ENCODE measurements at places on chromosomes 16 and 17.
A peak's percentile ranks its signal among the peaks of the same experiment; 100 is the strongest.

DNA sequence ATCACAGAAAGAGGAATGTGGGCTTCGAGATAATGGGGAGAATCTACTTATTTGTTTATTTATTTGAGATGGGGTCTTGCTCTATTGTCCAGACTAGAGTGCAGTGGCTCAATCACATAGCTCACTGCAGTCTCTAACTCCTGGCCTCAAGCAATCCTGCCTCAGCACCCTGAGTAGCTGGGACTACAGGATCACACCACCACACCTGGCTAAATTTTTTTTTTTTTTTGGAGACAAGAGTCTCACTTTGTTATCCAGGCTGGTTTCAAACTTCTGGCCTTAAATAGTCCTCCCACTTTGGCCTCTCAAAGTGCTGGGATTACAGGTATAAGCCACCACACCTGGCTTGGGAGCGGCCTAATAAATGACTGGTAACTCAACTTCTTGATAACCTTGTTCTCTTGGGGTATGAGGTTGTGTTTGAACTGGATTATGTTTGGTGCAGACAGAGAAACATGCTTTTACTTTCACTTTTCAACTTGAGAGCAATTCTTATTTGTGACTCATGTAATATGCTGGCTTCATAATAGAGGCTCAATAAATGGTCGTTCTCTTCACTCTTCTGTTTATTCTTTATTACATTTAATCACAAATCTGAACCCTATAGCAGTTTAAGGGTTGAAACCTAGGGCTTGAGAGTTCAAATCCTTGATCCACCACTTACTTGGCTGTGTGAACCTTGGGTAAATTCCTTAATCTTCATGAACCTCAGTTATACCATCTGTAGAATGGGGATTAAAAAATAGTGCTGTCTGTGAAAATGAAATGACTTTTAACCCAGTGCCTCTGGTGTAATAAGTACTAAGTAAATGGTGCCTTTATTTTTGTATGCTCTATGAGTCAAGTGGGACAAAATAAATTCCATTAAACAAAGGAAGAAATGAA is 129.1 kb upstream of the HS3ST2 start:
- no peak for DNase-seq

GRCh38 chr16:4463522-4464163 is 10.8 kb downstream of the NMRAL1 start:
- no peak for DNase-seq

DNA sequence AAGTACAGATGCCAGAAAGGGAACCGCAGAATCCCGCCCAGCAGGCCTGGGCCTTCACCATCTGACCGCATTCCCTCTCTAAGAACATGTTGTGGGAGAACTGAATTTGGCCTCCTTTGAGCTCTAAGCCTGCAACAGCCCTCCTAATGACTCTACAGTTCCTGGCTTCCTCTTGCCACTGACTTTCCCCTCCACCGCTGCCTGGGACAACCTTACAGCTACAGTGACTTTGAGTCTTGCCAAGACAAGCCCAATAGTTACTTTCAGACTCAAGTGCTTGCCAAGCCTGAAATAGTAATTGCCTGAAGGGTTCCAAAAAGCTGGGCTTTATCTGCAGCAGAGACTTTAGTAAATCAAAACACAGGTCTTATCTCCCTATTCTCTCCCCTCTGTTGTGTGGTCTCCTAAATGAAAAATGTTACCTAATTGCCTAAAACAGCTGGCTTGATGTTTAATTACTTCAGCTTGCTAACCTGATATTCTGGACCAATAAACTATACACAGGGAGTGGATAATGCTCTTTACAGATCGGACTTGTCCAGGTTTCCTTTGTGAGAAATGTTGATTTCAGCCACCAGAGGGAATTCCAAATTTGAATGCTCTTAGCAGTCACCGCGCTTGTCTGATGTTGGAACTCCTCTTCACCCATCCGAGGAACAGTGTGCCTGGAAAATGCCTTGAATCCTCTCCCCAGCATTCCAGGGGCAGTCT is 85.1 kb upstream of the TBX2 start:
- DNase-seq: no peak

GRCh38 chr17:17696882-17697633 is 15.8 kb downstream of the RAI1 start:
- DNase-seq: no peak

GRCh38 chr17:82301916-82302567 is 15.4 kb downstream of the CD7 start:
- DNase-seq: peak; percentile 66

GRCh38 chr17:79841369-79842135 is 2.3 kb upstream of the CBX4 start:
- DNase-seq: no peak

DNA sequence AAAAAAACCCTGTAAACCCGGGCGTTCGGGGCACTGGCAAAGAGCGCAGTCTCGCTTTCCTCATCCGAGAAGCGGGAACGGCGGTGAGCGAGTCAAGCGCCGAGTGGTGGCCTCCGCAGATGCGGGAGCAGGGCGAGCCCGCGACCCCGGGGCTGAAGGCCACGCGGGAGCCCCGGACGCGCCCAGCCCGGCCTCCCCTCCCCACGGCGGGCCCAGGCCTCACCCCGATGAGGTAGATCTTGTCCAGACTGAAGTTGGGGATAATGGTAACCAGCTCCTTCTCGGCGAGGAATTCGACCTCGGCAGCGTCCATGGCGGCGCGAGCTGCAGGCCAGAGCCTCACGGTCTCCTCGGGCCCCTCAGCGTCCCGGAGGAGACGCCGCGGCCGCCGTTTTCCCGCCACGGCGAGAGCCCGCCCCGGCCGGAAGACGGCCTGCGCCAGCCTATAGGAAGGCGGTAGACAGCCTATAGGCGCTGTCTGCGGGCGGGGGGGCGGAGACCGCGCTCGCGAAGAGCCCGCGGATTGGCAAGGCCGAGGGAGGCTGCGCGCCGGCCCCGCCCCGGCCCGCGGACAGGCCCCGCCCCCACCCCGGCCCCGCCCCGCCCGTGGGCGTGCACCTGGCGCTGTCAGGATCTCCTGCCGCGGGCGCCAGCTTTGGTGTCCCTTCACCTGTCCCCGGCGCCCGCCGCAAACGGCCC is at the start of gene GINS2:
Gene GINS2, minus strand, starts transcription at position 369 of the 699 bp plus-strand sequence. Its CDS starts 56 bp downstream, at position 313.
- DNase-seq: peak; percentile 90

DNA sequence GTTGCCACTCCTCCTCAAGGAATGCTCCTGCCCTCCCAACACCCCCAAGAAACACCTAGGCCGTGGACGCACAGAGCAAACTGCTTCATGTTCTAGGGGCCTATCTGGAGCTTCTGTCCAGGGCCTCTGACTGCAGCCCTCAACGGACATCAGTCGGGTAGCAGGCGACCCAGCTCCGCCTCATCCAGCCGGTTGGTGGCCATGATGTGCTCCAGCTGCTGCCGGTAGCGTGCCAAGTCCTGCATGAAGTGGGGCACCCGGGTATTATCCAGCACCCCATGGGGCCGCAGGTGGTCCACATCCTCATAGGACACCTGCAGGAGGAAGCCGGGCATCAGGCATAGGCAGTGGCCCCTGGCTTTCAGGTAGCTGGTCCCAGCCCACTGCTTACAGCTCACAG is 6.3 kb downstream of the NOL3 start:
- DNase-seq: no peak

DNA sequence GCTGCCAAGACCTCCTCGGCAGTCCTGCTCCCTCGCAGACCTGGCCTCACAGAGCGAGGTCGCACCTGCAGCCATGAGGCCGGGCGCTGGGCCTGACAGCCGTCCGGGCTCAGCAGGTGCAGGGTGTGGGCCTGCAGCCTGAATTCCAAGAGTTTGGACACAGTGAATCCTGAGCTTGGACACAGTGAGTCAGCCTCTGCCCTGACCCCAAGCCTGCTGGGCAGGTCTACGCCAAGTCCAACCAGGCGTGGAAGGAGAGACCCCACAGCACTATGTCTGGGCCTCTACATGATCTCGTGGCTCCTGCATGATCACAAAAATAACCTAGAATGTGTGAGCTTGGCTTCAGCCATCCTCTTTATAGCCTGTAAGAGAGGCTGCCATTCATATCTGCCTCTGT is 121.0 kb downstream of the C16orf95 start:
- DNase-seq: no peak

DNA sequence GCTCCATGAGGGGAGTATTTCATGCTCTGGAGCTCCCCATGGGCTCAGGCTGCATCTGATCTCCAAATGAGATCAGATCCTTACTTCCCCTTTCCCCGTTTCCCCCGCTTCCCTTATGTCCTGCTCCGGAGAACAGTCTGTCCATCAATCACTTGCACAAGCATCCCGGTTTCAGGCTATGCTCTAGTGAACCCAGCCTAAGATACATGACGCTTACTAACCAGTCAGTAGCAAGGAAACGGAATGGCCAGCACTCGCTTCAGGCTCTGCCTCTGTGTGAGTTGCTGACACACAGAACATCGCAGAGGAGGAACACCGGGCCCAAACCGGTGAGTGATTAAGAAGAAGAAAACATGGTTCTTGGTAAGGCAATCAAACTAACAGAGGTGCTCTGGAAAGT is 9.4 kb upstream of the ATP5MC1 start:
- DNase-seq: no peak

DNA sequence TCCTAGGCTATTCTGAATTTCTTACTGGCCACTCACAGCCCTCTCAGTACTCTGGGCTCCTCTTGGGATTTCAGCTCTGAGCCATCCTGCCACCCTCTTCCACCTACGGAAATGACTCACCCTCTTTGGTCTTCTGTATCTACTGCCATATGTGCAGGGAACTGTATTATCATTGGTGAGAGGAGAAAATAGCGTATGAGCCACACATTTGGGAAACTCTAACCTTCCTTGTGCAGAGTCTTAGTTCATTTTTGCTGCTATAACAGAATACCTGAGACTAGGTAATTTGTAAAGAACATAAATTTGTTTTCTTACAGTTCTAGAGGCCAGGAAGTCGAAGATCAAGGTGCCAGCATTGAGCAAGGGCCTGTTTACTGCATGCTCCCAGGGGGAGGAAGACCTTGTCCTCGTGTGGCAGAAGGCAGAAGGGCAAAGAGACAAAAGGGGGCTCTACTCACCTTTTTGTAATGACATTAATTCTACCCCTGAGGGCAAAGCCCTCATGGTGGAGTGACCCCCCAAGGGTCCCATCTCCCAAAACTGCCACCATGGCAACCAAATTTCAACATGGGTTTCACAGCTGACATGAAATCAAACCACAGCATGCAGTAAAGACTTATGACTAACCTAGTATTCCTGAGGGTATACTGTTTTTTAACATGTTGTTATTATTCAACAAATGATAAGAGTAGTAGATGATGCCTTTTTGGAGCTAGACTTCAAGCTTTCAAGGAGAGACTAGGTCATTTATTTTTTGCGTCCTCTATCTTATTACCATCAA is 191.8 kb downstream of the PRKCA start:
- no peak for DNase-seq

- DNase-seq: no peak
These were observed 35.0 kb downstream of the GPT2 start for GRCh38 chr16:46918905-46919792.

- DNase-seq: no peak
These were observed 48.8 kb downstream of the PIMREG start for GRCh38 chr17:6492892-6493674.

- DNase-seq: no peak
These were observed 370.1 kb downstream of the ZFHX3 start for GRCh38 chr16:72677662-72678447.

DNA sequence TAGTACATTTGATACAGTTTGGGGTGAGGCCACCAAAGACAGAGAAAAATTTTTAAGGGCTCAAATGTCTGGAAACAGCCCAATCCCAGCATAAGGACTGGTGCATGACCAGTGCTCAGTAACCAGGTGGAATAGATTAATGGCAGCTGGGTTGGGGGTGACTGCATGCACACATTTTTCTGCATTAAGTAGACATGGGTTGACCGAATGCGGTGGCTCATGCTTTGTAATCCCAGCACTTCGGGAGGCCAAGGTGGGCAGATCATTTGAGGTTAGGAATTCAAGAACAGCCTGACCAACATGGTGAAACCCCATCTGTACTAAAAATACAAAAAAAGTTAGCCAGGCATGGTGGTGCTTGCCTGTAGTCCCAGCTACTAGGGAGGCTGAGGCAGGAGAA is 121.1 kb upstream of the HSBP1 start:
- no peak for DNase-seq

- no peak for DNase-seq
These were observed 56.2 kb downstream of the ADCY9 start for GRCh38 chr16:4060009-4060408.

DNA sequence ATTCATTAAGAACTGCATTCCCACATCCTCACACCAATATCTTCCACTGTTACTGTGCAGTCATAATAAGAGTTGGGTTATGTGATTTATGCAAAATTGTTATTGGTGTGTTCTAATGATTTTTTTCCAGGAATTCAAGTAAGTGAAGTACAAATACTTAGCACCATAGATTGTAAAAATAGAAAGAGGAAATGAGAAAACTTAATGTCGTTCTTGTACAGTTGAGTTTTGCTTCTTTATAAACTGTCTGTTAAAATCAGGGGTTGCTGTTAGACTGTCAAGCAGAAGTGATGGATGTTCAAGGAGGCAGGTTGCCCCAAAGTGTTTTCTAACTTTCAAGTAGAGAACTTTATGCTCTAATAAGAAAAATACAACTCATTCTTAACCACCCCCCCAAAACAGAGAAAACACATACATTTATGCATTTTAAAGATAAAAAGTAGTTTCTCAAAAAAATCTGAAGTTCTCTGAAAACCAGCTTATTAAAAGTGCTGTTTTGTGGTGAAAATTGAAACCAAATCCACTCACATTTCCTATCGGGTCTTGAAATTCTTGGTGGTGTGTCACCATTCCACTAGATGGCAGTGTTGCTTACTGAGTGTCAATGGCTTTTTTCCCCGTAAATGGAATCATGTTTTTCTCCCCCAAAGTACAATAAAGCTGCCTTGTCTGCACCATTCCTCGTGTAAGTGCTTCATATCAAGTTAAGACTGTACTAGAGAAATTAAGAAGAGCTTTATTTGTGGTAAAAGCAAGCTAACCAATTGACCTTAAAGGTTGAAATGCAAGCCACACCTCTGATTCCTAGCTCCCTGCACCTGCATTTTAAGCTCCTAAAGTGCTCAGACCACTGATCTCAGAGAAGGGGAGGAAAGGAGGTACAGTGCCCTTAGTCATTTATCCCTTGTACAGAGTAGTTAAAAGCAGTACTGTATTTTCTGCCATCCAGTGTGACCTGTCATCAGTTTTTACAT is 4.7 kb upstream of the IGSF6 start:
- DNase-seq: no peak

- no peak for DNase-seq
These were observed 151.1 kb upstream of the NOL11 start for GRCh38 chr17:67566656-67567055.

- DNase-seq: no peak
These were observed 61.1 kb downstream of the TOM1L2 start for GRCh38 chr17:17911001-17911613.

DNA sequence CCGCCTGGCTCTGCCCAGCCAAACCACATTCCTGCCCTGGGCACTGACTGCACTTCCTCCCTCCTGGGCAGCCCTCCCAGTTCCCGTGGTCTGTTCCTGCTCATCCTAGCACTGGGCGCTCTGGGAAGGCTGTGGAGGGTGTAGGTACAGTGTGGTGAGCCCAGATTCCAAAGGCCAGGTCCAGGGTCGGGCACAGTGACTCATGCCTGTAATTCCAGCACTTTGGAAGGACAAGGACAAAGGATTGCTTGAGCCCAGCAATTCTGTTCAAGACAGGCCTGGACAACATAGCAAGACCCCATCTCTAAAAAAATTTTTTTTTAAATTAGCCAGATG is 30.6 kb downstream of the C16orf74 start:
- DNase-seq: no peak
